NCI-H187 treated with DMSO at 0.1 percent for 48 hours (cell line): ENCODE measurements at places on chromosomes 7 and 10.

DNA sequence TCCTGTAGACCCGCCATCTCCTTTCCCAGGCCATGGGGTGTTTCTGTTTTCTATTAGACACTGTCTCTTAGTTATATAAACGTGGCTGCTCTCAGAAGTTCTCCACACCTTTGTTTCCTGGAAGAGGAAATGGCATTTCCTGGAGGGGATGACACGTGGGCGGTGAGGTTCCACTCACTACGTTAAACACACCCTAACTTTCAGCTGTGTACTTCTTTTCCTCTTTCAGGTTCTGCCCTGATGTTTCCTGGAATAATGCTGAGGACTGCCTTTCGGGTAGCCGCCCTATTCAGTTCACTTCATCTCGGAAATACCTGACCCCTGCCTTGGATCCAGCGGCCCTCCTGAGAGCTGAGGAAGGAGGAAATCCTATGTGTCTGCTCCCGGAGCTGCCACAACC is 3.4 kb upstream of the PRKCQ start:
- DNase-seq = no peak

DNA sequence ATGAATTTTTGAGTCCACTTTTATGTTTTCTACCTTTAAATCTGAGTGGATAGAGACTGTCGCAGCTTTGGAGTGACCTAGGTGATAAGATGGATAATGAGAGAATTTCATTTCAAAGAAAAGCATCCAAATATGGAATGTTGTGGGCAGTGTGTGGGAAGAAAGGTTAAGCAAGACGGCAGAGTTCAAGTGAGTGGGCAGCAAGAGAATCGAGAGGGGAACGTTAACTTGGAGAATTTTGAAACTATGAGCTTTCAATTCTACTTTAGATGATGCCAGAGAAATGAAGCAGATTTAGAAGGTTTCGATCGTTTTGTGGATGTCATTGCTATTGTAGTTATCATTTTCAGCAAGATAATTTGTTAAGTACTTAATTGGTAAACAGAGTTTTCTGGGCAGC is 73.0 kb downstream of the XRCC2 start:
- DNase-seq = no peak

DNA sequence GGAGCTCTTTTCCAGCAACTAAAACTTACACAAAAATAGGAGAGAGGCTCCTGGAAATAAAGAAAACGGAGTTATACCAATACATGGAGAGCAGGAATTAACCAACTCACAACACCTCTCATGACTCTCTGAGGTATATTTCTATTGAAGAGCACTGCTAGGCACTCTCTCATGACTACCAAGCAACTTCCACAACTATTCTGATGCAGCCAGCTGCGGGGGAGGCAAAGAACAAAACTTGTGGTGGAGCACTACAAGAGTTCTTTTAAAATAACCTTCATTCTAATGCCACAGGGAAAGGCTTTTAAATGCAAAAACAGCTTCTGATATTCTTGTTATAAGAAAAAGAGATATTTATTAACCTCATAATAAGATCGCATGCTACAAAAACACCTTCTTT is 140.7 kb downstream of the SLC25A13 start:
- DNase-seq = no peak

- DNase-seq = no peak
Measured at GRCh38 chr7:50068026-50068425, 25.0 kb downstream of the ZPBP start.

GRCh38 chr7:24743471-24743870 is 13.8 kb downstream of the GSDME start:
- DNase-seq = no peak

GRCh38 chr10:69936091-69936490 is 116.6 kb upstream of the MACROH2A2 start:
- no peak for DNase-seq

GRCh38 chr10:48461623-48462481 is 143.0 kb downstream of the ARHGAP22 start:
- no peak for DNase-seq

DNA sequence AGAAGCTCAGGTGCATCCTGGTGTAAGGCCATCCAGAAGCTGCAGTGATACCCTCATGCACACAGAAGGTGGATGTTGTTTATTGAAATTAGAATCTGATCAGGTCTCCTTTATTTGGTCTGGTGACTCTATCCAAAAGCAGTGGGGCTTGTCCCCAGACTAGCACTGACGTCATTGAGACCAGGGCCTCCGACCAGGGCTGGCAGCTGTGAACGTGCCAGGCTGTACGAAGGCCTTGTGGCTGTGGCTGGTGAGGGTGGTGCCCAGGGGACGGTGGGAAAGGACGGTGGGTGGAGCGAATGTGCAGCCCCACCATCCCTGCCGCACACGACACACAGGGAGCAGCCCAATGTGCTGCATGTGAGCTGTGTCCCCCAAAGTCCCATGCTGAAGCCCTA is 160.0 kb downstream of the ADARB2 start:
- no peak for DNase-seq

DNA sequence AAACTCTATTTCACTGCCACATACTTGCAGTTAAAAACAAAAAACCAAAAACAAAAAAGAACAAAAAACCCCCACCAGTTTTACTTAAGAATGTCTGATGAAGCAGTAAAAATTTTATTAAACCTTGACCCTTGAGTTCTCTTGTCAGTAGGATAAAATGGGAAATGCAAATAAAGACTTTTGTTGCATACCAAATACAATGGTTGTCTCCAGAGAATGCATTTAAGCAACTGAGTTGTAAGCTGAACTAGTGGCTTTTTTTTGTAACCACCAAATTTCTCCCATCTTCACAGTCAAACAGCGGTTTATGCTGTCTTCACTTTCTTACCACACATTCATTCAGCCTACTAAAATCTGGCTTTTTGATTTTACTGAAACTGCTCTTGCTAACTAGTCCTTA is 3.1 kb downstream of the SYPL1 start:
- DNase-seq = no peak

DNA sequence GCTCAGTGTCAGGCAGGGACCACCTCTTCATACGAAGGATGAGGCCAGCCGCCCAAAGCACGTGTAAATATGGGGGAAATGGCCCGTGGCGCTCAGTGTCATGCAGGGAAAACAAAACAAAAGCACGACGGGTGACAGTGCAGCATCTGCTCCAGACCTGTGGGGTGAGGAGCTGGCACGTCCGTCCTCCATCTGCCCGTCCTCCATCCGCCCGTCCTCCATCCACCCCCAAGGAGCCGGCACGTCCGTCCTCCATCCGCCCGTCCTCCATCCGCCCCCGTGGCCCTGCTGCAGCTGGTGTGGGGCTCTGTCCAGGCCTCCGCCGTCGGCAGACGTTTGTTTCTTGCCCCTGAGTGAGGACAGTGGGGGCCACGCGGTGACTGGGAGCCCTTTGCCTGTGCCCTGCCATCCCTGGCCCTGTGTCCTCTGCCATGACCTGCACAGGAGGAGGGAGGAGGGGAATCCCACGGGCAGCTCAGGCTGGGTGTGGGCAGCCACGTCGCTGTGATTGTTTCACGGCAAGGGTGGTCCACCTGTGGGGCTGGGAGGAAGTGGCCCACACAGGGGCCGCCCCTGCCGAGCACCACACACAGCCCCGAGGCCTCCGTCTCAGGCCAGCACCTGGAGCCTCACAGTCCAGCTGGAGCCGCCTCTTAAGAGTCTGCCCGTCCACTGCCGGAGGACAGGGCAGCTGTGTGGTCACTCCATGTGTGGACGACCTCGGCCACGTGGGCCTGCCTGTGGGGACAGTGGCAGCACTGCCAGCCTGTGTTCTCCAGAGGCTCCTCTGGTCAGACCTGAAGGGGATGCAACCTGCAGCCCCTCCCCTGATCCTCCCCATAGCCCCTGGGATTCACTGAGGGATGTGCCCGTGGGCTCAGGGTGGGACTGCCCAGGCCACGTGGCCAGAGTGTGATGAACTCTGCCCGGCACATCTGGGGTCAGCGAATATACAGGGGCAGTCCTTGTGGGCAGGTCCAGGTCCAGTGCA is 38.2 kb upstream of the DPYSL4 start:
- no peak for DNase-seq

DNA sequence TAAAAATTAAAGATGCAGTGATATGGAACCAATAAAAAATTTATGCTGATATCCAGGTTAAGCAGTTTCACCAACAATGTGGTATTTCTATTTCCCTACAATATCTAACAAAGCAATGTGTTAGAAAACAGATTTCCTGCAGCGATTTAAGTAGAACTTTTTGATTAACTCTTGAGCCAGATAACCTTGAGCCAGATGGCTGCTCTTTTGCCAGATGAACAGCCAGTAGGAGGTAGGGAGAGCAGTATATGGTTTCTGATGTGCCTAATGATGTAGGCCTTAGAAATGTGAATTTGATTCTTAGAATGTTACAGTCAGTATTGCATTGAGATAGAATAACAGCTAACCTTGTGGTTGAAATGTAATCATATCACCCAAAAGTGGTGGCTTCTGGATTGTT is 31.1 kb downstream of the STAMBPL1 start:
- DNase-seq = no peak

- no peak for DNase-seq
Measured at GRCh38 chr10:48769706-48770435, 85.2 kb downstream of the WDFY4 start.

DNA sequence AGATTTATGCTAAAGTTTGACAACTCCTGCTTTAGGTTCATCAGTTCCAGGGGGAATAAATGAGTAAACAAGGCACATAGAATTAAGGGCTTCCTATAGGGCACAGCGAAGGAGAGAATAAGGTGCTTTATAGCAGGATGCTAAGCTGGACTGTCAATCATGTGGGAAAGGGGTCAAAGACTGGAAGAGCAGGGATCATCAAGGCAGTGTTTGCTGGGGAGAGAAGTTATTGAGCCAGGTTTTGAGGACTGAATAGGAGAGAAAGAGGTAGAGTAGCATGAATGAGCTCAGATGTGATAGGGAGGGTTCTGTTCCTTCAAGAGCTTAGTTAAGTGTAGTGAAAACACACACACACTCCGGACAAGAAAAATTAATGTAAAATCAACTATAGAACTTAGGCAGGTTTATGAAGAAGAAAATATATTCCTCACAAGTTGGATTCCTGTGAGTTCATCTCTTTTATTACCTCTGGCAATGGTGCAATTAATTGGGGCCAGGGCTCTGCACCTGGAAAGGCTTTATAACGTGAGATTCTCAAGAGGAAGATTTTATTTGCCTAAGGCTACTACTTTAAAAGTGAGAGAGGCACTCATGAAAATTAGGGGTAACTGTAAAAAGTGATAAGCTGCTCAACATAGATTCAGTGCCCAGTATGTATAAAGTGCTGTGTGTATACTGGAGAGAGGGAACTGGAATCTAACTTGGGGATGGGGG is 222.4 kb downstream of the AUTS2 start:
- DNase-seq = no peak

DNA sequence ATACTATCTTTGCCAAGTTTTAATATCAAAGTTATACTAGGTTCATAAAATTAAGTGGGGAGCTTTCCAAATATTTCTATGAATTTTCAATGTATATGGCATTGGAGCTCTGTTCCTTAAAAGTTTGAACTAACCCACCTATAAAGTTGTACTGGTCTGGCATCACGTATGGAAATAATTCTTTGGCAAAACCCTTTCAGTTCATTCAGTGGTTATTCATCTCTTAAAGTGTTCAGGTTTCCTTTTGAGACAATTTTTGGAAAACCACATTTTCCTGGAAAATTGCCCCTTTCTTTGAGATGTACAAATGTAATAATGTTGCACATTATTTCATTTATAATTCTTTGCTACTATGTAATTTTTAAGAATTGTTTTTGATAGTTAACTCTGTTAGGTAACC is 62.5 kb upstream of the INPP5A start:
- no peak for DNase-seq

DNA sequence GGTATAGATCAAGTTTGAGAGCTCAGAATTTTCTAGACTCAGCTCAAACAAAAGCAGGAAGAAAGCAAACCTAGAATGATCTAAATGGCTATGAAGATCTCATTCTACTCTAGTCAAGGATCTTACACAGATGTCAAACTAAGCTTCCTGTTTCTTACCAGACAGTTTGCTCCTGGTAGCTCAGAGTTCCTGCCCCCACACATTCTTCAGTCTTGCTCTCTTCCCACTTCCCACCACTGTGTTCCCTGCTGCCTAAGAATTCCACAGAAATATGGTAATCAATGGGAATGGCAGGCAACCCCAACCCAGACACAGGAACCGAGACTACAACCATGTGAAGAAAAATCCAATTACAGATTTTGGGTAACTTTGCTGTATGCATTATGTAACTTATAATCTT is 133.4 kb upstream of the PTN start:
- no peak for DNase-seq
